RCC 7860 (cell line): ENCODE measurements at places on chromosomes 7 and 10.

GRCh38 chr10:60739558-60739957, 38.7 kb upstream of the CDK1 start:
- DNase-seq: no peak

DNA sequence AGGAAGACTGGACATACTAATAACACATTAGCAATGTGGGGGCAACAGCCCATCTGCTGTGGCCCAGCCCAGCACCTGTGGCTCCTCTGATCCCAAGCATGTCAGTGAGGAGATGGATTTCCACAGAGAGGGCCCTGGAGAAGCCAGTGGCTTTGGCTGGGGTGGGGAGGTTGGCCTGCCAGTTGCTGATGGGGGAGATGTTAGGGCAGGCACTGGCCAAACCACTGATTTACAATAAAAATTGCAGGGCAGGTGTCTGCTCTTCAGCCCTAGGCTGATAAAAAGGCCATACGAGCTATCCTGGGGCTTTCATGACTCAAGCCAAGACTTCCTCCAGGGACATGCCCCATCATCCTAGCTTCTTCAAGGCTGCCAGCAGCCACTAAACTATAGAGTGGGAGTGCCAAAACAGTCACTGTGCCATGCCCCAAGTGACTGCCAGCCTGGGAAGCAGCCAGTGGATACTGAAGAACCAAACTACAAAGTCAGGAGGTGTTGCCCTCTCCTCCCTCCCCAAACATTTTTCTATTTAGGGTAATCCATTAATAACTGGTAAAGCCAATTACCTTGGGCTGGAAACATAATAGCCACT, 37.8 kb downstream of the DPCD start:
- no peak for DNase-seq

DNA sequence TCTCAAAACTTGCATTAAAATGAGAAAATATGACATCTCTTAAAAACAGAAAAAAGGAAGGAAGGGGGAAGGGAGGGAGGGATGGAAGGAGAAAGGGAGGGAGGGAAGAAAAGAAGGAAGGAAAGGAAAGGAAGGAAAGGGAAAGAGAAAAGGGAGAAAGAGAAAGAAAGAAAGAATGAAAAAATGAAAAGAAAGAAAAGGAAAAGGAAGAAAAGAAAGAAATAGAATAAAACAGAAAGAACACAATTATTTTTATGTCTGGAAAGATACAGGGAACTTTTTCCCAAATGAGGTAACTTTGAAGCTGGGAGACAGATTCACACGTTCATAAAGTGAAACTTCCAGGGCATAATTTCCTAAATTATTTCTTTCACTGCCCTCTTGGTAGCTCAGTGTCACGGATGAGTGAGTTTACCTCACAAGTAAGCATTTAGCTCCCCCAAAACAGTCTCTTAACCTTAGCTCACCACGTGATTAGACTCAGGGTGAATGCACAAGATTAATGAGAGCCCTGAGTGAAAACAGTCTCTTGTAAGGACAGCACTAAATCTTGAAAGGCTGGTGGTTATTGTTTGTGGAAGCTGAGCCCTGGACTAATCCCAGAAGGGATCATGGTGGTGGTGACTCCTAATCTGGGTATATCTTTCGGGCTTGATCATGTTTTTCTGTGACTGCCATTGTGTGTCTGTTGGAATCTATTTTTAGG, 74.1 kb upstream of the HDAC9 start:
- no peak for DNase-seq

DNA sequence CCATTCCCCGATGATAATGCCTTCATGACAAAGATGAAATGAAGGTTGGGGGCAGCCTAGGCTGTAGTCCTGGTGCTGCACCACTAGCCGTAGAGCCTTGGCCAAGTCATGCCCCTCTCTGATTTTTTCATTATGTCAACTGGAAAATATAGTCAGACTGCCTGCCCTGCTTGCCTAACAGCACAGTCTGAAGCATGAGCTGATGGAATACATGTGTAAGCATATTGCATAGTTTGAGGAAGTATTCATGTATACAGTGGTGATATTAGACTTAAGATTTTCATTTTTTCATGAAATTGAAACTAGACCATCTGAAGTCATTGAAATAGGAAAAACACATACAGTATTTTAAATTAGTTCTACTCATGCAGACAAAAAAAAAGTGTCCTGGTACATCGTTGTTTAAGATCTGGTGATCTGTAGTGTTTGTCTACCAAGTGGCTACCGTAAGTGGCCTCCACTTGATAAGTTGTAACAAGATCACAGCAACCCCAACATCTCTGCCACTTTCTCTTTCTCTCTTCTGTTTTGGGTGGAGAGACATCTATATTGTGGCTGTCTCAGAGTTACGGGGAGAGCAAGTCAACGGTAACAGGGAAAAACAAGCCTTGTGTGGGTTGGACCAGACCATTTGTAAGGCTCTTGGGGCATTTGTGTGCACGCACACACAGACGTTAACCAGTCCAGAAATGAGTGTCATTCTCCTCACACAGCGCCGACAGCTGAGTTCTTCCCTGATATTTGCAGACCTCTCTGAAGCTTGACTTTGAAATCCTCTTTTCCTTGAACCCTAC, 716.6 kb upstream of the GALNT17 start:
- DNase-seq: no peak

DNA sequence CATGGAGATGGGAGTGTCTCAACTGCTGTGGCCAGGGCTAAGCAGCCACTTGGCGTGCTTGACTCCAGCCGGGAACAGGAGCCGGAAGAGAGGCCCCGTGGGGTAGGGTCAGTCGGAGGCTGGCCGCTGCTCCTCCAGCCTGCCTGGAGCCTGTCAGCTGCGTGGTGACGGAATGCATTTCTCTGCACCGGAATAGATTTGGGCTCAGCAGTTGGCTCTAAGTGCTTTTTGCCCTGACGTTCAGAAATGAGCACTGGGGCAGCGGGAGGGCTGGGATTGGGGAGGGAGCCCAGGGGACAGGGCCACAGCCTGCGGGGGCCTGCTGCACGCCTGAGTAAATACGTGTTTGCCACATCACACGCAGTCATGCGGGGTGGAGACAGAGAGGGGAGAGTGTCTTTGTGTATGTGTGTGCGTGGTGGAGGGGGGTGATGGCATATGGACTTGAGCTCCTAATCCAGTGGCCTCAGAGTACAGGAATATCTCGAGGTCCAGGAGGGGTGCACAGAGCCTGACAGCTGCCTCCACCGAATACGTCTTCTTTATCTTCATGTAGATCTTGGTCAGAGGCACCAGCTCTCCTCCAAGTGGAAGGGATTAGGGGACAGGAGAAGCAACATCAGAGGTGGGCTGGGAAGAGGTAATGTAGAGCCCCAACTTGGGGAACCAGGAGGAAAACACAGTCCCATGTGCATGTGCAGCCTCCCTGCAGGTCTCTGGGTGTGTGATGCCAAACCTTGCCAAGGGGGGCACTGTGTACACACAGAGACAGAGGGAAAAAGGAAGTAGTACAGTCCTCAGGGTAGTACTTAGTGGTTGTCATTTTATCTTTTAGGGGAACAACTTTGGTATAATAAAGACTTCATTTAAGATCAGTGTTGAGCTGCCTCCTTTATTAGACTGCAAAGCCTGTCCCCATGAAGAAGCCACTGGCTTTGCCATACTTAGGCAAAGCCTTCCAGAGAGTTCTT, 151.4 kb downstream of the CDH23 start:
- no peak for DNase-seq

DNA sequence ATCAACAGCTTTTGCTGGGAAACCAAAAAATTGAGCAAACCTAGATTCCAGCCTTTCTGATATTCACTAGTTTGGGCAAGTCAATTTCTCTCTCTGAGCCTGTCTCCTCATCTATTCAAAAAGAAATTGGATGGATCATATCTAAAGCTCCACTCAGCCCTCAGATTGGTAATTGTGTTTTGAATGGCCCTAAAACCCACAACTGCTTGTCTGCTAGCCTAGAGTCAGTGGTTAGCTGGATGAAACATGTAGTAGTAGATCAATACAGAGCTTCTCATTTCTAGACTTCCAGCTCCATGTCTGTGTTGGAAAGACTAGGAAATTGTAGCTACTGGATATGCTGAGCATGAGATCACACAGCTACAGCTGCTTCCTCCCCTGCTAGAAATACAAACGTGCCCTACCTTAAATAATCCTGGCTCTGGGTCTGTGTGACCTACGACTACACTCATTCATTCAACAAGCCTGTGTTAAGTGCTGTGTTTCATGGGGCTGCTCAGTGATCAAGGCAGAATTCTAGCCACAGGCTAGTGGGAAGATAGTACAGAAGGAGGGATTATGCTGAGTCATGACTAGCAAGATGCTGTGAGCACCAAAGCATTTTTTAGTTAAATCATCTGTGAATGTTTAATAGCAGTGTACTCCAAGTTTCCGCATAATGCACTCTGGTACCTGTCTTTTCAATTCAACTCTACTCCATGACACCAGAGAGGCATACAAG, 15.7 kb downstream of the DNTT start:
- DNase-seq: peak; percentile 8
